Stimulated activated CD8-positive, alpha-beta memory T cell treated with anti-CD3 and anti-CD28 coated beads, Interleukin-4, amount 100 ng/mL, for 1 hour (primary cell): ENCODE measurements at places on chromosomes 4 and X.

DNA sequence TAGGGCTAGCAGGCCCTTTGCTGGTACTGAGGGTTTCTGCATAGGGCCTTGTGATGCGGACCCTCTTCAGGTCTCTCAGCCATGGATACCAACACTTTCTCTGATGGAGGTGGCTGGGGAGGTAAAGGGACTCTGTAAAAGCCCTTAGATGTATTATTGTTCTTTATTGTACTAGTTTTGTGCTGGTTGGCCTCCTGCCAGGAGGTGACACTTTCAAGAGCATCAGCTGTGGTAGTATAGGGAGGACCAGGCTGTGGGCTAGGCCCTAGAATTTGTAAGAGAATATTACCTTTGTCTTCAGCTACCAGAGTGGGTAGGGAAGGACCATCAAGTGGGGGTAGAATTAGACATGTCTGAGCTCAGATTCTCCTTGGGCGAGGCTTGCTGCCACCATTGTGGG is 936.3 kb downstream of the CENPC start:
- no peak for DNase-seq

DNA sequence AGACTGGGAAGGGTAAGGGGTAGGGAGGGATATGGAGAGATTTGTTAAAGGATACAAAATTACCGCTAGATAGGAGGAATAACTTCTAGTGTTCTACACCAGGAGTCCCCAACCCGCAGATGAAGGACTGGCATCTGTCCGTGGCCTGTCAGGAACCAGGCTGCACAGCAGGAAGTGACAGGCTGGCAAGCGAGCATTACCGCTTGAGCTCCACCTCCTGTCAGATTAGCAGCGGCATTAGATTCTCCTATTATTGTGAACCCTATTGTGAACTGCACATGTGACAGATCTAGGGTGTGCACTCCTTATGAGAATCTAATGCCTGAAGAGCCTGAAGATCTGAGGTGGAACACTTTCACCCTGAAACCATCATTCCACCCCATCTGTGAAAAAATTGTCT is 27.9 kb upstream of the BBS7 start:
- DNase-seq, result no peak

DNA sequence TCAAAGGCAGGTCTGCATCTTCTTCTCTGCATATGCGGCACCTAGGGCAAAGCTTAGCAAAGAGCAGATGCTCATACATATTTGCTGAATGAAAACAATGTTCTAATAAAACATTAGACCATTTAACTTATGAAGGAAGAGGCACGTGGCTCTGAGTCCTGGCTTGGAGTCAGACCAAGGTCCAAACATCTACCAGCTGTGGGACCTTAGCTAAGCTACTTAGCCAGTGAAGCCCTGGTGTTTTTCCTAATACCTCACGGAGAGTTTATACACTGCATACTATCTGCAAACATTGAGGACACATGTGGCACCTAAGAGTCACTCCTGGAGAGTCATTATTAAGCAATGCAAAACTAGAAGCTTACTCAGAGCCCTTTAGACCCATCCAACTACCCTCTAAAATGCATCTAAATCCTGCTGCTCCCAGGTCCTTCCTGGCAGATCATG is 9.0 kb downstream of the PDGFC start:
- no peak for DNase-seq

GRCh38 chr4:183347566-183347965 is 25.3 kb upstream of the CLDN24 start:
- DNase-seq, result no peak

DNA sequence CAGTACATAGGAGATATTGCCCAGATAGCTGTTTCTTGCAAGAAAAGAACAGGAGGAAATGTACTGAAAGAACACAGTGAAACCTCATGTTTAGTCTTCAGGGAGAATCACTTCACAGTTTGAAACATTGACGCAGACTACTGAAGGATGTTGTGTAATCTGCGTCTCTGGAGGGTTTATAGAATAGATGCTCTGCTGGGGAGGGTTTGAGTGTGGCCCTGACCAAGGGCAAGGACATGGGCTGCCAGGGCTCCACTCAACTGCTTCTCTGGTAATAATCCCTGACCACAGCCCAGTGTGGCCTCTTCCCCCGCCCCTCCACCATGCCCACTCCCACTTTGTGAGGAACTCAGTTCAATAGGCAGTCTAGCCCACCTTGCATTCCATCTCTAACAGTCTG is 15.8 kb upstream of the ACE2 start:
- no peak for DNase-seq

- no peak for DNase-seq
Measured at GRCh38 chr4:100417565-100417964, 100.3 kb downstream of the EMCN start.

DNA sequence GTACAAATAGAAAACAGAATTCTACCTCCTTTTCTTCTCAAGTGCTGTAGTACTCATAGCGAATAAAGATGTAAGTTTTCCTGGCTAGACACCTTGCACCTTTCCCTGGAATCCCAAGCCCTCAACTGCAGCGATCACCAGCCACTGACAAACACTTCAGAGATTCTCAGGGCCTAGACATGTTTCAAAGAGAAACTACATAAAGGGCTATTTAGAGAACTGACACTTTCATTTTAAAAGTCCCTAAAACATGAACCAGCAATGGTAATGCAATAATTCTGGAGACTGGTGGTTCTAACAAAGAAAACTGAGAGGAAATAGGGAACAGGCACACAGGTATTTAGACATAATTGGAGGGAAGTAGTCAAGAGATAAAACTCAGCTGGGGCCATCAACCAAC is 35.7 kb downstream of the FANCB start:
- DNase-seq, result no peak

- DNase-seq, result no peak
Measured at GRCh38 chr4:172683021-172683420, 485.6 kb upstream of the GALNT7 start.

DNA sequence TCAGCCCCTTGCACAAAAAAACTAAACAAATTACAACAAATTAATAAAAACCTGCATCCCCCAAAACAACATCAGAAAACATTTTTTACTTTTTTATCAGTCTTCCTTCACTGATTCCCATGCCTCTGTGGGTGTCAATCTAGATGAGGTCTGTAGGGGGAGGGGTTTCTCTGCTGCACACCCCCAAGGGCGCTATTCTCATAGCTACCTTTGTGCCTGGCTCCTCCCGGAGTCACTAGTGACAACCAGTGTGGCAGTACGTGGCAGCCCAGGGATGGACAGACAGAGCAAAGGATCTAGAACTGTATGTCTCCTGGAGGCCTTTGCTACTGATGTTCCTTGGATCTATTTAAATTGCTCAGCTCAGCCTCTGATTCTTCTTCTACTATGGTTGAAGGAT is 228.1 kb upstream of the ANXA3 start:
- no peak for DNase-seq

- DNase-seq, result no peak
Measured at GRCh38 chr4:52358883-52359321, 300.2 kb downstream of the USP46 start.

GRCh38 chr4:150256225-150256620 is 178.0 kb downstream of the DCLK2 start:
- DNase-seq, result no peak

DNA sequence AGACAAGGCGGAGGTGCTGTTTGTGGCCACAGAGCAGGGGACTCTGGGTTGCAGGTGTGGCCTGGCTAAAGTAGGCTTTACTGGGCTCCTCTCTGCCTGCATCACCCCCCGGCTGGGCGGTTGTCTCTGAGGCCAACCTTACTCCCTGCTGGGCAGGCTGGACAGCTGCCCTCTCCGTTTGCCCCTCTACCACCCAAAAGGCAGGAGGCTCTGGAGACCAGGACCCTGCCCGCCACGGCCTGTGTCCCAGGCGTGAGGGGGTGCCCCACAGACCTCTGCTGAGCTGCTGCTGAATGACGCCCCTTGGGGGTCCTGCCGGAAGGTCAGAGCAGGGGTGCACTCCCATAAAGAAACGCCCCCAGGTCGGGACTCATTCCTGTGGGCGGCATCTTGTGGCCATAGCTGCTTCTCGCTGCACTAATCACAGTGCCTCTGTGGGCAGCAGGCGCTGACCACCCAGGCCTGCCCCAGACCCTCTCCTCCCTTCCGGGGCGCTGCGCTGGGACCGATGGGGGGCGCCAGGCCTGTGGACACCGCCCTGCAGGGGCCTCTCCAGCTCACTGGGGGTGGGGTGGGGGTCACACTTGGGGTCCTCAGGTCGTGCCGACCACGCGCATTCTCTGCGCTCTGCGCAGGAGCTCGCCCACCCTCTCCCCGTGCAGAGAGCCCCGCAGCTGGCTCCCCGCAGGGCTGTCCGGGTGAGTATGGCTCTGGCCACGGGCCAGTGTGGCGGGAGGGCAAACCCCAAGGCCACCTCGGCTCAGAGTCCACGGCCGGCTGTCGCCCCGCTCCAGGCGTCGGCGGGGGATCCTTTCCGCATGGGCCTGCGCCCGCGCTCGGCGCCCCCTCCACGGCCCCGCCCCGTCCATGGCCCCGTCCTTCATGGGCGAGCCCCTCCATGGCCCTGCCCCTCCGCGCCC is 920 bp downstream of the HTT-AS start:
- no peak for DNase-seq

DNA sequence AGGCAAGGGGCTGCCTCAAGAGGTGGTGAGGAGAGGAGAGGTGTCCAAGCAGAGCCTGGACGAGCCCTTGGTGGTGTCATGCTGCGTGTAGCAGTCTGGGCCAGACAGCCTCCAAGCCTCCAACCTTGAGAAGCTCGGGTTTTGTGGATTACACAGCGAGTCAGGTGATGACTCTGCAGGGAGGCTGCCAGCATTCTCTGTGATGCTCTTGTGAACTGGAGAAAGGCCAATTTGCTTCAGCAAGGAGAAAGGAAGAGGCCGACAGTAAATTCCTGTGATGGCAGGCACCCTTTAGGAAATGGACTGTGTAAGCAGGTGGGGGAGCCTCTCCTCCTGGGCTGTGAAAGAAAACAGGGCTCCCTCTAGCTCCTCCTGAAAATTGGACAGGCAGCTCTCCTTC is 36.0 kb upstream of the CD99L2 start:
- DNase-seq, result no peak

GRCh38 chr4:23828020-23828715 is 61.7 kb downstream of the PPARGC1A start:
- DNase-seq, result no peak

- no peak for DNase-seq
Measured at GRCh38 chrX:74536152-74536831, 78.1 kb downstream of the RLIM start.

- DNase-seq, result no peak
Measured at GRCh38 chr4:78777576-78777940, 1.4 kb downstream of the BMP2K start.

DNA sequence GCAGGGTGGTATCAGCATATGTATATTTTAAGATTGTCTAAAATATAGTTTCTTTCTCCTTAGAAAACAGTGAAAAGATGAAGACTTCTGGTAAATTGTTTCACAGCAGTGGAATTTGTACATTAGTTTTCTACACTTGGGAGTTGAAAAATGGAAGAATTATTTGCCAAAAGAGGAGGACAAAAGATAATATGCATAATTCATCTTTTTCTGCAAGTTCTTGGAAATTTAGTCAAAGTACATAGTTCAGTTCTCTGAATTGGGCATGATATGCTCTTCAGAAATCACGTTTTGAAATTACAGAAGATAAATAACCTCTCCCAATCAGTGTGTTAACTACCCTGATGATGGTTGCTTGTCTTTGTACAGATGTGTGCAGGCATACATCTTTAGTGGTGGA is 47.0 kb downstream of the RBPJ start:
- DNase-seq, result no peak

DNA sequence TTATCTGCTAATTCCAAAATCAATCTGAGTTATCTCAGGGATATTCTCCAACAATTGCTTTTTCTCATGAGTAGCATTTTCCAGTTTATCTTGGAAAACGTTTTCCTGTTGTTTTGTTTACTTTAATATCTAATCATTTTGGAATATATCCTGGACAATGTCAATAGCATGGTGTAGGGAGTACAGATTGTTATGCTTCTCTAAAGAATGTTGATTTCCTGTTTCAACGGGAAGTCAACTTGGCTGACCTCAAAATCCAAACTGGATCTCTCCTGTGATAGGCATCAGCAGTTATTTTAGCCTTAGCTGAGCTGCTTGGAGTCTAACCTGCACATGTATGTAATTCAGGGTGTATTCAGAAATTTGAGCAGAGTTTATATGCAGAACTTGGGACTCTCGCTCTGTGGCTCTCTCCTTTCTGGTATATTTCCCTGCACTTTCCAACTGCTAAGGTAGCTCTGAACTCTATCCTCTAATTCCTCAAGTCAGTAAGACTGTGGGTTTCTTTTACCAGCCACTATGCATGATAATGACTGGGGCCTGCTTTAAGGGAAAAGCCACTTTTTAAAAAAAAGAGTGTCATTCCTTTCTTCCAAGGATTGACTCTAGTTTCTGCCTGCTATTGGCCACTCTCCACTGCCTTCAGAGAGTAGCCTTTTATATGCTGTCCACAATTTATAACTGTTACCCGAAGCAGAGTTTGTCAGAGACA is 7.7 kb downstream of the PRSS48 start:
- no peak for DNase-seq

DNA sequence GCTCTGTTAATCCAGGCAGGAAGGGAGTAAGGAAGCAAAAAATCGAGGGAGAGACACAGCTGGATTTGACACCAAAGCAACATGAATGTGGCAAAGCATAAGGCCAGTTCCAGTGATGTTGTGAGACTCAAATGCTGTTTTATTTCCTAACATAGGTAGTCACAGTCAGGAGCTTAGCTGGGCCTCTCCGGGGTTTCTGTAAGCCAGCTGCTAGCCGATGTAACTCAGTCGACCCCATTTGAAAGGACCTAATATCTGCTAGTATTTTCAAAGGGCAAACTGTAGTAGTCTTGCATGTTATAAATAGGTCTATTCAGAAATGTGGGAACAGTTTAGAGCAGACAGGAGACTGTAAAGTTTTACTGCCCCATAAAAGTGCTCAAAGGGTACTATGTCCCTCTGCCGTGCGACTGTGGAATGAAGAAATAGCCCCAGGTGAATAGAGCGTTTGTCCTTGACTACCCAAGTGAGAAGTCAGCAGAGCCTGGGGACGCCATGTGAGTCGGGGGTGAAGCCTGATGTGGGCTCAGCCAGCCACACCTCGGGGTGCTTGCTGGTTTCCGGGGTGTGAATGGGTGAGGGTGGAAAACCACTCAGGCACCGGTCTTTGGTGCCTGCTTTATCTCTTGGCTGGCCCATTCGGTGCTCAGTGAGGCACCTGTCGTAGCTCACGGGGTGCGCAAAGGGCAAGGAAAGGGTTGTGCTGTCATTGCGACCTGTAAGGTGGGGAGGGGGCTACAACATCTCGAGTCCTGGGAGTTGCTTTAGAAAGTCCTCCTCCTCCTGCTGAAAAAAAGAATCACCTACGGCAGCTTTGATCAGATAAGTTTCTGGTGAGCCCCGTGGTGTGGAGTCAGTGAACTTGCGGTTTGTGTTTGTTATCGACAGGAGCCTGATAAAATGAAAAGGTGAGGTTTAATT is 745 bp downstream of the TRIM2 start:
- DNase-seq, result no peak

DNA sequence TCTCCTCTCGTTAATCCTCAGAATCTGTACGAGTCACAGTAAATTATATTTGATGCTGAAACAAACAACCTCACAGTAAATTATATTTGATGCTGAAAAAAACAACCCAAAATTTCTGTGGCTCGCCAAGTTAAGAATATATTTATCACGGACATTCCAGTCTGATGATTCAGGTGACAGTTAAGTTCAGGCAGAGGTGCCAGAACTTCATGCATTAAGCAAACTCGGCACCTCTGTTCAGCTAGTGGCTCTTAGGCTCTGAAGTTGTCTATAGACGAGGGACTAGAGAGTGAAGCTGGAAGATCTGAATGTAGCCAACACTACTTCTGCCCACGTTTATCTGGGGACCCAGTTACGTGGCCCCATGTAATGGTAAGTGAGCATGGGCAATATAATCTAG is 132.2 kb upstream of the AGA start:
- DNase-seq, result no peak

GRCh38 chr4:53191997-53192396 is 173.9 kb downstream of the SCFD2 start:
- DNase-seq, result no peak

GRCh38 chrX:154482786-154483185 is 3.6 kb downstream of the UBL4A start:
- no peak for DNase-seq
